A172 (cell line): ENCODE measurements at places on chromosomes 5 and 9. TPM values are rescaled to one million over a fixed set of nuclear protein-coding genes. Genes with fewer than 3 reads are reported as not detected.

- peak; percentile 49 for DNase-seq
These were observed 80.1 kb downstream of the ZCCHC7 start for GRCh38 chr9:37200433-37201005.

DNA sequence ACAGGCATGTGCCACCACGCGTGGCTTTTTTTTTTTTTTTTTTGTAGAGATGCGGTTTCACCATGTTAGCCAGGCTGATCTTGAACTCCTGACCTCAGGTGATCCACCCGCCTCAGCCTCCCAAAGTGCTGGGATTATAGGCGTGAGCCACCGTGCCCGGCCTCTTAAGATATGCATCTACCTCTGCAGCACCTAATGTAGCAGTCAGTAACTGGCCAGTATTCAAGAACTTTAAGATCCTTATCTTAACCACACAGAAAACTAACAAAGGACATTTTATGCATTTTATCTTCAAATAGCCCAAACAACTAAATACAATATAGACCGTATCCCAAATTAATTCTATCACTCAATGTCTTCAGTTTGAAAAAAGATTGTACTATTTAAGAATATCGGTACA, 618.7 kb downstream of the TLE1 start:
- no peak for DNase-seq

GRCh38 chr9:127503947-127504886, 52.9 kb downstream of the LRSAM1 start:
- DNase-seq: peak; percentile 85

DNA sequence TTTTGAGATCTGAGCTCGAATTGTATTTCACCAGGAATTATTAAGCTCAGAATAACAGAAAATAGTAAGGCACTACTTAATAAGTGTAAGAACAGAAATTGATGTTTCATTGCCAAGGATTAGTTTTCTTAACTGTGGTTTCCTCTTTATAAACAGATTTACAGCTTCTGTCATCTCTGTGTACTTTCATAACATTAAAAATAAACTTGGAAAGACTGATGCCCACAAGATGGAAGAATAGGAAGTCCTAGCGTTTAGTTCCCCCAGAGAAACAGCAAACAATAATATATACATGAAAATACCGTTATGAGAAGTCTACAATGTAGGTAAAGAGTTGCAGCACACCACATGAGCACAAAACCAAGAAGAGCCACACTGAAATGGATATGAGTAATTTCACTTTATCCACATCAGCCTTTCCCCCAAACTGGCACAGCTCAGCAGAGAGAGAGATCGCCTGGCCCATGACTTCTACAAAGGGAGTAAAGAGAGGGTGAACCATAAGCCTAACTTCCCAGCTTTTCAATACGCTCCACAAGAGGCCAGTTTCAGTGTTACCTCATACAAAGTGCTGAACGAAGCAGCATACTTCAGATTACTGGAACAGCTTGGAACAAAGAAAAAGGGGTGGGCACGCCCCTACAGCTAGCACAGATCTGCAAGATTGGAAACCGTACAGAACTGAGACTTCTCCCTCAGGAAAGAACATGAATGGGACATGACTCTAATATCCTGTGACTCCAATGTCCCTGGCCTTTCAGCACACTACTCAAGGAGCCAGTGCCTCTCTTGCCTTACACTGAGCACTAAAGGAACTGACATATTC, 75.4 kb downstream of the EMB start:
- DNase-seq: no peak

DNA sequence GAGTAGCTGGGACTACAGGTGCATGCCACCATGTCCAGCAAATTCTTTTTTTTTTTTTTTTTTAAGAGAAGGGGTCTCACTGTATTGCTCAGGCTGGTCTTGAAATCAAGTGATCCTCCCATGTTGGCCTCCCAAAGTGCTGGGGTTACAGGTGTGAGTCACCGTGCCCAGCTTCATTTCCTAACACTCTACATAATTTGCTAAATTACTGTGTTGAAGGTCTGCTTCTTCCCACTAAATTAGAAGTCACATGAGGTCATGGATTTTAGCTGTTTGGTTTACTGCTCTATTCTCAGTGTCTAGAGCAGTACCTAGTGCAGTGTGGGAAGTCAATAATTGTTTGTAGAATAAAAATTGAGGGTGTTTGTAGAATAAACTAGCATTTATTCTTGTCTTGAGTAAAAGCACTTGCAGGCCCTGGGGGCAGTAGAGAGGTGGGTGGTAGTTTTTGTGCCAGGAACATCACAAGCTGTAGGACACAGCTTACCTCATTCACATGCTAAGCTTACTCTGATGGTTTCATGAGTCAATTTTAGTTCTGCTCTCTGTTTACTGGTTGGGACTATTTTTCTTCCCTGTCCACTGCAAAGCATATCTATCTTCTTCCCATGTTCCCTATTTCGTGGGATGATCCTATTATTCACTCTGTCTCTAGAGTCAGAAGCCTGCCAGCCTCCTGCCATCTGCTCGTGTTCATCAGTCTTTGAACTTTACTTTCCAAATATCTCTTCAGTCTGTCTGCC, 7.0 kb downstream of the TEX48 start:
- no peak for DNase-seq

DNA sequence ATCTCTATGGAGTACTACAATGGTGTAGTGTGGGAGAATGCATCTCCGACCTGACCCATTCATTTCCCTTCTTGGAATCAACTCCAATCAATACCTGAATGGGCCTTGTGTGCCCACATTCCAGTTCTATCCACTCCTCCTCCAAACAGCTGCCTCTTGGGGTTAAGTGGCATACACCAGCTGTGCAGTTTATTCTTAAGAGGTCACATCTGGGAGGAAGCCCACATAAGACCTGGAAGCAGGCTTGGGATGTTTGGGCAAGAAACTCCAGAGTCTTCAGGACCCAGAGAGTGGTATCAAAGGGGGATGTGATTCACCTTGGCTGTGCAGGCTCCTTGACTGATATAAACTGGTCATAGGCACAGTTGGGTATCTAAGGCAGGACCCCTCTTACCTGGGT, 46.0 kb downstream of the ACTBL2 start:
- no peak for DNase-seq

DNA sequence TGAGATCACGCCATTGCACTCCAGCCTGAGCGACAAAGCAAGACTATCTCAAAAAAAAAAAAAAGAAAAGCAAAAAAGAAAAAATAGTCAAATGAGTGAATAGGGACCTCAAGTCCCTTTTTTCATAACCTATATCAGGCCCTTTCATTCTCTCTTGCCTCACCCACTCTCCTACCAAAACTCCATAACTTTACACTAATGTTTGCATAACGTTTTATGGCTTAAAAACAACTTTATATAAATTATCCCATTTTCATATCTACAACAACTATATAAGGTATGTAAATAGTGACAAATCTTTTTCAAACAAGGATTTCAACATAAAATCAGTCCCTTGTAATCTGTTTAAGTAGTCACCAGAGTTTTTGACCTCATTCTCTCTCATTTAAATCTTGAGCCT, 56.9 kb upstream of the PIP5K1B start:
- no peak for DNase-seq

DNA sequence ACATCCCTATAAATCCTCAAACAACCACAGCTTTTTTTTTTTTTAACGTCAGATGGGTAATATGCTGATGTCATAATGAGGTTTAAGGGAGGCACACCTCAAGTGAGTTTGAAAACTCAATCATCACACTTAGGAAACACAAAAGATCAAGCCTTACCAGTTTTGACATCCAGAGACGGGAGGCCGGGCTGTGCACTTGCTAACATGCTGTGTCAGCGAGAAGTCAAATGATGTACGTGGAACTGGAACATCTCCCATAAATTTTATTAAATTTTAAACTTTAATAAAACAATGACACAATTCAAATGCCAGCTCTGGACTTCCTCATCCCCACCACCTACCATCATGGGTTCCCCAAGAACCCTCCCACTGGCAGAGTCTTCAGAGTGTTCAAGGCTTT, 117.6 kb downstream of the C5orf15 start:
- DNase-seq: no peak

DNA sequence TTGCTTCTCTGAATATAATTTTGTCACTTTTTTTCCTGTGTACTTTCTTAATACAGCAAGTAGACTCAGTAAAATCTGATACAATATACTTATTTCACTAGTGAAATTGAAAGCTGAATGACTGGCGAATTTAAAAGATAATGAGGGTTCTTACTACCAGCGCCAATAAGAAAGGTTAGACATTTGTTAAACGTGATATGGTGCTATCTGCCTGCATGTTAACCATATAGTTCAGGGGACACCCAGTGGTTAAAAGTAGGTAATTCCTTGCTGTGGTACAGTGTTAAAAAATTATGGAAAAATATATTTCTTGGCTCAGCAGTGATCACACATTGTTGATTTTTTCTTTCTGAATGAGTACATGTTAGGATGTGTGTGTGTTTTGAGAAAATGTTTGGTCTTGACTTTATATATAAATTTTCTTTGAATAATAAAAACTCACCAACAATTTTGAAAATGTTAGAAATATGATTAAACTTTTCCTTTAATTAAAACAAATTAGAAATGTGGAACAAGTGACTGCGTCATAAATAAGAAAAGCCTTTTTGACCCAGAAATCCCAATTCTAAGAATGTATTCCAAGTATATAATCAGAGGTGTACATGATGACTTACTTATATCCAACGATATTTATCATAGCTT, 25.8 kb downstream of the CAST start:
- peak; percentile 58 for DNase-seq

- no peak for DNase-seq
These were observed 334.2 kb downstream of the SPOCK1 start for GRCh38 chr5:137164961-137165360.

DNA sequence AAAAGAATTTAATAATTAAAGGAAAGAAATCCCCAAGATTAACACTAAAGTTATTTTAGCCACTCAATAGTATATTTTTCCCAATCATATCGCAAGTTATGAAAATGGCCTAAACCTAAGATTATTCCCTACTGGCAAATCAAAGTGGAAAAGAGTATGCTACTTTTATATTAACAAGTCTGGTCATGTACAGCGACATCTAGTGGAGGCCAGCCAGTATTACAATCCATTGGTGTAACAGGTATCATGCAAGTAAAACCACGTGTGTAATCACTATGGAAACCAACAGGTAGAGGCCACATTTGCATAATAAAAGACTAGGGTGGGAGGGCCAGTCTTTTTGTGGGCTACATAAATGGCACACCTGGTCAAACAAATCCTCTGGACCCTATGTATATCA, 976.4 kb upstream of the CDH9 start:
- DNase-seq: peak; percentile 44

DNA sequence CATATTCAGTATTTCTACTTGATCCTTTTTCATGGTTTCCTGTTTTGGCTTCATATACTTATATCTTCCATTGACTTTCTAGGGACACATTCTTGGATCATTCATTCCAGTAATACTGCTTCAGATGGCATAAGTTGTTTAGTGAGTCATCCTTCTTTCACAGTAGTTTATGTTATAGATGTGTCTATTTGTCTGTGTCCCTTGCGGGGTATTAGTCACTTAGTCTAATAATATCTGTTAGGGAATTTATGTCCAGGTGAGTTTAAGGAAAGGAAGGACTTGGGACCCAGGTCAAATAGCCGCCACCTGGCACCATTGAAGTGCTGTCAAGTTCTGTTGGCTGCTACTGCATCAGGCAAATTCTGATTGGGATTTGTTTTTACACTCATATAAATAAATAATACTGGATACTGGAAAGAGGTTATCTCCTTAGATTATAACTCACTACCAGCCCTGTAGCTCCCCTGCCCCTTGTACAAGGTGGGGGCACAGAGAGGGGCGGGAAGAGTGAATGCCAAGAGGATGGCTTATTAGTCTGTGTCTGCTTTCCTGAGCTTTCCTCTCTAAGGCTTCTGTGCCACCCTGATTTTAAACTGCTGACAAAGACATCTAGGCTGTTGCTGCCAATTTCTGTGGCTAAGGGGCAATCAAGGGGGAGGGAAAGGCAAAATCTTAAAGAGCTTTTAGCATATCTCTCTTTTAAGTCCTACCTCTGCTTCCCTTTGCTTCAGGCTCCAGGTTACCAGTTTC, 64.9 kb downstream of the CDC42SE2 start:
- DNase-seq: peak; percentile 57

GNA14 gene
- not detected in 2 replicates for total RNA-seq

DNA sequence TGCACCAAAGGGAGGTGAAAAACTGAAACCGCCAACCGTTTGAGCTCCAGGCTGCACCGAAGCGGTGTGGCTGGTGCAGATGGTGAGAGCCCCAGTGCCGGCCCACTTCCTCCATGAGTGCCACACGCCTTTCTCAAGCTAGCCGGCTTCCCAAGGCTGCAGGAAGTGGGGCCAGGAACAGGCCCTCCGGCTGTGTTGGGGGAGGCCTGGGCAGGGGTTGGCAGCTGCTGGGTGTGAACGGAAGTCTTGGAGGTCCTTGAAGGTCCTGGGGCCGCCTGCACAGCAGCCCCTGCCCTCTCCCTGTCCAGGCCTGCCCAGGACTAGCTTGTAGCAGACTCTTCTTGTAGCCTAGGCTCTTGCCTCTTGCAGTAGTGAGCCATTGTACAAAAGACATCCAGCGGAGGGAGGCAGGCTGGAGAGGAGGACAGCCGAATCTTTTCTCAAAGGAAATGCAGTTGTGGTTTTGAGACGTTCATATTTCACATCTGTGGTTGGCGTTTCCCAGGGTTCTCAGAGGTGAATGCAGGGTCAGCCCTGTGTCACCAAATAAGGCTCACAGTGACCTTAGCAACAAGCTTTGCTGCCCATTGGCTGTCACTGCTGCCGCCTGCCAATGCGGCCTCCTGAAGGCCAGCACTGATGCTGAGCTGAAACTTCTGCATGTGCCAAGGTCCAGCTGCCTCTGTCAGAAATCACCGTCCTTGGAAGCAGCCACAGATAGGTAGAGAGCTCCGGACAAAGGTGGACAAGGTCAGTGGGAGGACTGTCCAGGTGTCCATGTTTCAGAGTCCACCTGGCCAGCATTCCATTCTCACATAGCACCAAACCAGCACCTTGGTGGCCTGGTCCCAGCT, 23.9 kb downstream of the IRF1 start:
- peak; percentile 85 for DNase-seq

DNA sequence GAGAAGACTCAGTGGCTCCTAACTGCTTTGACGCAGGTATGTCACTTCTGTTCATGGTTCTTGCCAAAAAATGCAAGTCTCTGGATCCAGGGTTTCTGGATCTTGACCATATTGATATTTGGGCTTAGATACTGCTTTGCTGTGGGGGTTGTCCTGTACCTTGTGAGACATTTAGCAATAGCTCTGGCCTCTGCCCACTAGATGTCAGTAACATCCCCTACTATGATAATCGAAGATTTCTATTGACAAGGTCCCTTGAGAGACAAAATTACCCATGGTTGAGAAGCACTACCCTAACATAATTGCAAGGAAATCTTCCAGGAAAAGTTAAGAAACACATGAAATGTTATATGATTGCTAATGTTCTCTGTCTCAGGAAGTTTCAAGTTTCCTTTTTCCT, 285.4 kb downstream of the TMEM232 start:
- peak; percentile 27 for DNase-seq

DNA sequence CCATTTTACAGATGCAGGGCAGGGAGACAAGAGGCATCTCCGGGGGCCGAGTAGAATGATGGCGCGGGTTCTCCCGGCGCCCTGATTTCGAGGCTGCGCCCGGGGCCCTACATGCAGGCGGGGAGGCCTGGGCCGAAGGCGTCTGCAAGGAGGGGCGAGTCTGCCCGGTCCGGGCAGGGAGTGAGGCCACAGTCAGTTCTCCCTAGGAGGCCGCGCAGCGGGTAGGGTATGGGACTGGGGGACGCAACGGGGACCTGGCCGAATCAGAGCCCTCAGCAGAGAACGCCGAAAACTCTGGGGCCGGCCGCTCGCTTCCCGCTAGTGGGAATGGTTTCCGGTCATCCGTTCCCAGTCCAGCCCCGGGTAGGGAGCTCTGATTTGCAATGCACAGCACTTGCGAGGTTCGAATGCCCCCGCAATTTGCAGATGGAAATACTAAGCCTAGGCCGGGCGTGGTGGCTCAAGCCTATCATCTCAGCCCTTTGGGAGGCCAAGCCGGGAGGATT, 6.4 kb downstream of the TLX3 start:
- no peak for DNase-seq
